ENCODE measurements at places on chromosomes 3 and 15.

DNA sequence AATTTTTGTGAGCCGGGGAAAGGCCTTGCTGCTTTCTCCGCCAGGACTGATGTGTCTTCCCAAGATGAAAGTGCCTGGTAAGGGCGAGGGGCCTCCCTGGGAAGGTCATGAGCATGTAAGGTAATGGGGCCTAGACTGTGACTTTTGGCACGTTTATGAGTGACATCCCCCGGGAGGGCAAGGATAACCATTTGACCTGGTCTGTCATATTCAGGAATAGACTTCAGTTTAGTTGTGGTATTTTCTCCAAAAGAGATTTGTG, 631 bp upstream of the CNBP start:
- peak; percentile 34 for DNase-seq

DNA sequence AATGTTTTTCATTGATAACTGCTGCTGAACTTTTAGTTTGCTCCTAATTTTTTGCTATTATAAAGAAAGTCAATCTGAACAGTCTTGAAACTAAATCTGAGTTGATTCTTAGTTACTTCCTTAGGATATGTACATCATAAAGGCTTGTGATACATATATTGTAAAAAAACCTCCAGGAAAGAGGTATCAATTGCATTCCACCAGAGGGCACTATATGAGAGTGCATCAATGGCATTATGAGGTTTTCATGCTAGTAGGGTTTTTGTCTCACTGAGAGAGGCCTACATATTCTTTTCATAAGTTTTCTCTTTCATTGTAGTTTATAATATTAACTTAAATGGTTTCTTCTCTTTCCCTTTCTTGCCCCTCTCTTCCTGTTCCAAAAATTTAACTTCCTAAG, 46.9 kb downstream of the PIK3R4 start:
- peak; percentile 69 for DNase-seq

DNA sequence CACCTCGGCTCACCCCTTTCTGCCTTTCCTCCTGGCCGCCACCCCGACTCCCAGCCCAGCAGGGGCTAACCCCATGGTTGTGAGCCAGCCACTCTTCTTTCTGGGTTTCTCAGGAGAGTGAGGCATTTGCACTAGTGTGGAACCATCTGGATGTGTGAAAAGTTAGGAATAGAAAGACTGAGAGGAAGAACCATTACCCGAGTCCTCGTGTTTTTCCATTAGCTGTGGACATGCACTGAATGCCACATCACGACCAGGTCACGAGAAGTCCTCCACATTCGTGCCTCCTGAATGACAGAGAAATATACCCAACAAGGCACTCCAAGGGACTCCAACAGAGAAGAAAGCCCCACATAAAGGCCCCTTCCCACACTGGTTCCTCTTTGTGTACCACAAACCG, 18.0 kb upstream of the RAD18 start:
- no peak for DNase-seq

DNA sequence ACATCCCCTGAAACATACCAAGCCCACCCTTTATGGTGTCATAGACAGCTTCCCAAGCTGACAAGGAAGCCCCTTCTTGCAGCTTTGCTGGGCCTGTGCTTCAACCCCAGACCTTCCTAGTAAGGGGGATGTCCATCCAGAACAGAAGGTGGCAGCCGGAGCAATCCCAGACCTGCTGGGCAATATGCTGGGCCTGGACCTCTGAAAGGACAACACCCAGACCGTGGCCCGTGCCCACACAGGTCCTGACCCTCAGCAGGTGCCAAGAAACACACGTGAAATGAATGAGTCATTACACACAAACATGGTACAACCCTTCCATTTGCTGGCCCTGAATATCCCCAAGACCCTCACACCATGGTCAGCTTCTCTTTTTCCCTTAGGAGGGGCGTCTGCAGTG, 19.8 kb upstream of the VILL start:
- no peak for DNase-seq

DNA sequence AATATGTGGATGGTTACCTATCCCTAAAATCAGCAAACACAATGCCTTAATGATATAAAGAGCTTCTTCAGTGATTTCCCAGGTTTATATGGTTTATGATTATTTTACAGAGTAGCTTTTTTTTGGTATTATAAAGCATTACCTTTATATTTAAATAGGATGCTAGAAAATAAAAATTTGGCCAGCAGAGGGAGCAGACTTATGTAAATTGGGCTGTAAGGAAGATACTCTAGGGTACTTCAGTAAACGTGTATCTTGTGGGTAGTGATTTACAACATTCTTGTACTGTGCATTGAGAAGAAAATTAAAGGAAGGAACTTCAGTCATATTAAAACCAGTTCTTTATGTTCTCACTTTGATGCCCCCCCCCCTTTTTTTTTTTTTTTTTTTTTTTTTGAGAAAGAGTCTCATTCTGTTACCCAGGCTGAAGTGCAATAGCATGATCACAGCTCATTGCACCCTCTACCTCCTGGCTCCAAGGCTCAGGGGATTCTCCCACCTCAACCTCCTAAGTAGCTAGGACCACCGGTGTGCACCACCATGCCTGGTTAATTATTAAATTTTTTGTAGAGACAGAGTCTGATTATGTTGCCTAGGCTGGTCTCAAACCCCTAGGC, 167.9 kb downstream of the BBX start:
- DNase-seq, result peak; percentile 87

DNA sequence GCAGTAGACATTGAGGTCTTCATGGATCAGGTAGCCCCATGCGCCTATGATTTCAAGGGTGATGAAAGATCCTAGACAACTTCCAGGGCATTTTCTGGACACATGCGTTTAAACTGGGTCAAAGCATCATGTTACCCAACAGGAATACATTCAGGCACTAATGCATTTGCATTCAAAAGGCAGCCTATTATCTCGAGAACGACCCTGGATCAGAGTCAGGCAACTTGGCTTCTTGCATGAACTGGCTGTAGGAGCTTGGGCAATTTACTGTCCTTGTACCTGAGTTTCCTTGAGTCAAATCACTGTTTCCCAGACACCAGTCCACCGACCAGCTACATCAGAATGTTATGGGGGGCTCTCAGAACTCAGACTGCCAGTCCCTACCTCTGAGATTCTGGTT, 51.5 kb upstream of the CHST2 start:
- peak; percentile 40 for DNase-seq

DNA sequence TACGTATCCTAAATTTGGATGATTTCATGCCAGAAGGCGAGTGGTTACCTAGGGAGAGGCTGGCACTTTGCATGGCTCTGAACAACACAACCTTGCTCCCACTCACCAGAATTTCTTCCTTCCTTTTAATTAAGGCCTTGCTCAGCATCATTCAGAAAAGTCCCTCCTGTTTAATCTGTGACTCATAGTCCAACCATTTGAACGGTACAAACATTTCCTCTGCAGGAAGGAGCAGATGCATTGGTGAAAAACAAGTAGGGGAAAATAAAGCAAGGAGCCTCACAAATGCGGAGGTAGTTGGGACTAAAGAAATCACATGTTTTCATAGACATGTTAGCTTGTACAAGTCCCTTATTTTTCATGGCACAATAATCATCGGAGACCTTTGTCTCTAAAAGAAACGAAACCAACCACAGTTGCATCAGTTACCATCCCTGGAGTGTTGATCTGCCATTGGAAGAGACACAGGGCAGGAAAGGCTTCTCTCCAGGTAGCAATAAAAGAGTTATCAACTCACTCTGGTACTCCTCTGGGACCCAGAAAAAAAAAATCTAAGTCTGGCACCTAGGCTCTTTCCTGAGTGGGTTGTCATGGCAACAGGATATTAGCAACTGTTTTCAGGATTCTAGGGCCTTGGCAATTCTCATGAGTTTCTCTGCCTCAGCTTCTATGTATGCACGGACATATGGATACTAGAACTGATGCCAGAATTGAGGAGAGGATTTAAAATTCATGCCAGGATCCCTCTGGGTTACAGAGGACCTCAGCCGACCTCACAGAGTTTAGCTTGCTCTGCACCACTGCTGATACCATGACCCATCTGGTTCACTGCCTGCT, 255.4 kb upstream of the ARPP21 start:
- peak; percentile 29 for DNase-seq

- peak; percentile 99 for DNase-seq
These were observed at the start of gene TICRR for GRCh38 chr15:89575146-89575655. Gene TICRR, plus strand, starts transcription at chr15:89575469. Its CDS starts 118 bp downstream, at chr15:89575587.

- no peak for DNase-seq
These were observed 66.4 kb downstream of the LMCD1 start for GRCh38 chr3:8567784-8568575.

DNA sequence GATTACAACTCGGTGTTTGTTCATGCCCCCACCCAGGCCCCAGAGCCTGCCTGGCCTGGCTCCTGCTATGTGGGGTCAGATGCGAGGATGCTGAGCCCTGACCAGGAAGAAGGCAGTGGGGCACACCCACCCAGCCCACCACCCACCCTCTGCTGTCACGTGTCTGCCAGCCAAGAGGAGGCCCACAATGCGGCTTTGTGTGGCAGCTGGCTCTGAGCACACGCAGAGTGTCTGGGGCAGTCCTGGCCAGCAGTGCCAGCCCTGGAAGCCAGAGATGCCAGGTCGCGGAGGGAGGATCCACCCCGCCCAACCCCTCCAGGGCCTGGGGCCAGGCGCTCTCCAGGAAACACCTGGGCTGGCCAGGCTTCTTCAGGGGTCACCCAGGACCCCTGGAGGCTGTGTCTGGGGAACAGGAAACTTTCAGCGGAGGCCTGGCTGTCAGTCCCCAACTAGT, 26.4 kb upstream of the KLF13 start:
- DNase-seq, result no peak

GRCh38 chr3:122146466-122146865, 37.0 kb upstream of the CASR start:
- no peak for DNase-seq

DNA sequence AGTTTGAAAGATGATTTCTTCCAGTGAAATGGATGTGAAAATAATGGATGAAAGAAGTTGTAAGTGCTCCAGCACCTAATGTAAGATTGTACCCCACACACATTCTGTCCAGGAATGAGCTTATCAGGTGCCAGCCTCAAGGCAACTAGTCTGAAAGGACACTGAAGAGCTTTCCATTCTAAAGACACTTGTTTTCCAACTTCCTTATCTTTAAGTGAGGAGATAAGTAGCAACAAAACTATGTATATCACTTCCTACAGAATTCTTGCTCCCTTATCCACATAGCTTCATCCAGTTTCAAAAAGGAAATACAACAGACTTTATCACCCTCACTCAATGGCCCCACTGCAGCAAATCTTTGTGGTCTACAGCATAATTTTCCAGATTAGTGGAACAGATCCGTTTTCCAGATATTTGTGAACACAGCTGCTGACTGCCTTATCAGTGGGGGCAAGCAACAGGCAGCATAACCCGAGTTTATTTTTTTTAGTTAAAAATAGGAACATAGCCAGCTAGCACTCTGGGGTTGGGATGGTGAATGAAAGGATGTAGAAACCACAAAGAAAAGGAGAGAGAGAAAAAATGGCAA, 60.6 kb downstream of the CD200R1L start:
- no peak for DNase-seq

DNA sequence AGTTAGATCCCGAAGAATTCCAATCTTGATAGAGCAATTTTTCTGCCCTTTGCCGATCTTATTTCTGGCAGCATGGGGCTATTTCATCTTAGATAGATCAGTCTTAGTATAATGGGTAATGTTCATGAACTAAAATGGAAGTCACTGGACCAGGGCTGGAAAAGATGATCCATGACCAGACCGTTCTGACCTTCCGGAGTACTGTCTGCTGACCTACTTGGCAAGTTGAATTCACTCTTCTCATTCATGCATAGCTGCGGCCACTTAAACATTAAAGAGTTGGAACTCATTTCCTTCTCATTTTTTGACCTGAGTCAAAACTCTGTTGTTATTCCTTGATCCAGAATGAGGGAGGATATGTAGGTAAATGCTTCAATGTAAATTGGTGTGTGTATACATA, 32.5 kb downstream of the GMNC start:
- no peak for DNase-seq

DNA sequence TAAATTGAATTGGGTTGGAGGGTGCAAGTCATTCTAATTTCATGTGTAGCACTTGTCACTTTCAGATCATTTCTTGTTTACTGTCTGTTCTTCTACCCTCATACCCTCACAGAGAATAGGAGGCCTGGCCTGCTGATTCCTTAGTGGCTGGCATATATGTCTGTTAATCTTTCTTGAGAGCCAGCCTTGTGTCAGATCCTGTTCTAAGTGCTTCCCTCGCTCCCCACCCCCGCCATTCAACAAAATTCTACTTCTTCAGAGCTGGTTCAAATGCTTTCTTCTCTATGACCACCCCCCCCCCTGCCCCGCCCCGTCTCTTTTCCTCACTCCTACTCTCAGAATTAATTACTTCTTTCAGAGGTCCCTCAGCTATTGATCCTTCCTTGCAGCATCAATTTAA, 1.5 kb upstream of the U2SURP start:
- no peak for DNase-seq

DNA sequence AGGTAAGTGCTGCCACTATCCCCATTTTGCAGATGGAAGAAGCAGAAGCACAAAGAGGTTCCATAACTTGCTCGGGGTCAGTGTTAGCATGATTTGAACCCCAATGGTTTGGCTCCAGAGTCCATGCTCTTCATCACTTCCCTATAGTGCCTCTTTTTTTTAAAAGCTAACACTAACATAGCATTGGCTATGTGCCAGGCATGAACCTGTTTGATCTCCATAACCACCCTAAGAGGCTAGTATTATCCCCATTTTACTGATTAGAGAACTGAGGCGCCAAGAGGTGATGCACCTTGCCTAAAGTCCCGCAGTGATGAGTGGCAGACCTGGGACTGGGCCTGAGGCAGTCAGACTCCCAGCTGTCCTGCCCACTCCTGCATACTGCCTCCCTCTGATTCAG, 7.3 kb downstream of the LINGO1 start:
- no peak for DNase-seq

DNA sequence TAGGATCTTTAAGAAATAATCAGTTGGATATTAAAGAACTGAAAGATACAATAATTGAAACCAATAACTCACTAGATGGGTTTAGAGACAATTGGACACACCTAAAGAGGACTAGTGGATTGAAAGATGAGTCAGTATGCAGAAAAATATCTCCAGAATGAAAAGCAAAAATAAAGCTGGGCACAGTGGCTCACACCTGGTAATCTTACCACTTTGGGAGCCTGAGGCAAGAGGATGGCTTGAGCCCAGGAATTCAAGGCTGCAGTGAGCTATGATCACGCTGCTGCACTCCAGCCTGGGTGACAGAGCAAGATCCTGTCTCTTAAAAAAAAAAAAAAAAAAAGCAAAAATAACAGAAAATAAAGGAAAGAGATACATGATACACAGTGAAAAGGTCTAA, 37.4 kb upstream of the CCDC174 start:
- DNase-seq, result no peak

DNA sequence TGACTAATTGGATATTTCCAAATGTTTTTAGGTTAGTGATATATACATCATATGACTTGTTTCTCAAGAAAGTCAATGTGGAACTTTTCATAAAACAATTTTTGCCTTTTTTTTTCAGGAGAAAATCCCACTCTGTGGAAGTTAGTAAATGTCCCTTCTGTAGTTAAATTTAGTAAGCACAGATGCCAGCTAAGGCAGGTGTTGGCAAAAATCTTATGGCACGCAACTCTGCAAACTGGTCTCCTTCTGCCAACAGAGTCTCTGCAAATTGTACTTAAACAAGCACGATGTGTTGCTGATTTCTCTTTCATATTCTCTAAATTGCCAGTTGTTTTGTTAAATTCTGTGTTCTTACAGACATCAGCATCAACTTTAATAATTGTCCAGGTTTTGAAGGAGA, 233.8 kb downstream of the IL5RA start:
- no peak for DNase-seq

- no peak for DNase-seq
These were observed 250.6 kb downstream of the MBNL1 start for GRCh38 chr3:152519376-152519775.
